ENCODE measurements at places on chromosomes 4 and X. TPM values are rescaled to one million over a fixed set of nuclear protein-coding genes. Genes with fewer than 3 reads are reported as not detected.

IL21 gene
- not detected for total RNA-seq

CT83 gene
- total RNA-seq: not detected

RHOXF2B gene
- total RNA-seq: not detected

ADRA2C gene
- not detected for total RNA-seq

ETDB gene
- total RNA-seq: not detected

DNA sequence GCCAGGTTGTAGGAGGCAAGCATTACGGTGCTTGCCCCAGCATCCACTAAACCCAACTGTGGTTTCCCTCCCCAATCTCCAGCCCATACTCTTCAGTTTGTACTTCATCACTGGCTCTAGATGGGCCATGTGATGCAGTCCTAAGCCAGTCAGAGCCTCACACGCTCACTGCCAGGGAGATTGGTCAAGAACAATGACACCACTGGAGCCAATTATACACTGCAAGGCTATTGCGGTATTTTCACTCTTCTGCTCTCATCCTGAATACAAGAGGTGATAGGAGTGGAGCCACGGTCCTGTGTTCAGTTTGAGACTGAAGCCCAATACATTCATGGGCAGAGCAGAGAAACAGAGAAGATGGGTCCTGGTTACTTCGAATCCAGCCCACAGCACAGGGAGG is 58.4 kb downstream of the SEPSECS start:
- DNase-seq: no peak

- no peak for DNase-seq
Observed at GRCh38 chr4:83276299-83277040, 8.1 kb downstream of the COQ2 start.

- peak; percentile 82 for DNase-seq
Observed at GRCh38 chrX:70525733-70526132, 81.1 kb downstream of the DLG3 start.

- peak; percentile 49 for DNase-seq
Observed at GRCh38 chr4:1033840-1034551, 22.6 kb downstream of the FGFRL1 start.

GRCh38 chrX:148416142-148416541 is 84.3 kb upstream of the AFF2 start:
- DNase-seq: no peak

GRCh38 chr4:4428966-4429875 is 42.3 kb downstream of the NSG1 start:
- no peak for DNase-seq

GRCh38 chr4:155025762-155026457 is 182.5 kb upstream of the NPY2R start:
- peak; percentile 73 for DNase-seq

GRCh38 chr4:7427831-7428260 is 6.9 kb downstream of the PSAPL1 start:
- no peak for DNase-seq

GRCh38 chr4:107304699-107305286 is 268.7 kb upstream of the DKK2 start:
- DNase-seq: peak; percentile 39
